ENCODE measurements at places on chromosomes 3 and 15.

GRCh38 chr15:43105077-43105736 is 631 bp downstream of the UBR1 start:
- peak; percentile 26 for DNase-seq

DNA sequence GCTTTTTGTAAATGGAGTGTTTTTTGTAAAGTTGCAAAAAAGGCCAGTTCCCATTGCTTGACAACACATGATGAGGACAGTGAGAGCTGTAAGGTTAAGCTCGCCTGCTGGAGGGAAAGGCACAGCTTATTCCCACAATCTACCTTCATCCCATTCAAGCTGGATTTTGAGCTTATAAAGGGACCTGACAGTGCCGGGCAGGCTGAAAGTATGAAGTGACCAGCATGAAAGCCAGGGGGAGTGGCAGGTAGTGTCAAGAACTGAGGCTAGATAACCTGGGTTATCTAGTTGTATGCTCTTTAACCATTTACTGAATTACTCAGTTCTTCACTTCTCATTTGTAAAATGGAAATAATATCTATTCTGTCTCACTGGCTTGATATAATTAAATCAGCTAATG is 52.3 kb upstream of the KPNA4 start:
- DNase-seq = no peak

GRCh38 chr3:23926736-23927135 is 9.8 kb downstream of the RPL15 start:
- DNase-seq = no peak

- DNase-seq = no peak
Observed at GRCh38 chr3:8627201-8627940, 17.2 kb downstream of the SSUH2 start.

- DNase-seq = no peak
Observed at GRCh38 chr3:160012108-160012507, 23.5 kb downstream of the IL12A start.

DNA sequence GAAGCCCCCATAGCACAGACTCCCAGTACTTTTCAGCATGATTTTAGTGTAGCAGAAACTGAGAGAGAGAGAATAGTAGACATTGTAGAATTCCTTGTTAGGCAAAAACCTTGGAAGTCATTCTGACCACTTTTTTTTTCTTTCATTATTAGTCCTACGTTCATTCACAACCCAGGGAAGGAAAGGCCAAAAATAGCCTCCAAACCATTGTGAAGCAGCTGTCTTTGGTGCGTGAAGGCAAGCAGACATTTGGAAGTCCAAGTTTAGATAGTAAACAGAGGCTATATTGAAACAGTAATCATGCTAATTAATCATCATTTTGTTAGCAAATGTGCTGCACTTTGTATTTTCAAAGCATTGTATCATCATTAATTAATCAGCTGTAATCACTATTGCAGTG is 34.5 kb downstream of the CCDC54 start:
- no peak for DNase-seq

DNA sequence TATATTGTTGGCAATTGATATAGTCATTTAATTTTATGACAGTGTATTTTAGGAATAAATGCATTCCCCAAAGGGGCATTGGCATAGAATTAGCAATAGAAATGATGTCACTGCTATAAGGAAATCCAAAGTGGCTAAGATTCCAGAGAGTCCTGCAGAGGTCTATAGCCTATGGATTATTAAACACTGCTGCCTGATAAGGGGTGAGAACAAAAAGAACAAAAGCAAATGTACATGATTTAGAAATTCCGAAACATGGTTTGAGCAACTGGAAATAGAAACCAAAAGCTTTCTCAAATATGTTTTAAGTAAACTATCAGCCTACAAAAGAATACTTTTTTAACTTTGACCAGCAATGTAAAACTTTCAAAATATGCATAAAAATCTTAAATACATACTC is 280.1 kb upstream of the RASGRP1 start:
- no peak for DNase-seq

GRCh38 chr3:40653878-40654277 is 129.1 kb downstream of the ZNF621 start:
- no peak for DNase-seq

DNA sequence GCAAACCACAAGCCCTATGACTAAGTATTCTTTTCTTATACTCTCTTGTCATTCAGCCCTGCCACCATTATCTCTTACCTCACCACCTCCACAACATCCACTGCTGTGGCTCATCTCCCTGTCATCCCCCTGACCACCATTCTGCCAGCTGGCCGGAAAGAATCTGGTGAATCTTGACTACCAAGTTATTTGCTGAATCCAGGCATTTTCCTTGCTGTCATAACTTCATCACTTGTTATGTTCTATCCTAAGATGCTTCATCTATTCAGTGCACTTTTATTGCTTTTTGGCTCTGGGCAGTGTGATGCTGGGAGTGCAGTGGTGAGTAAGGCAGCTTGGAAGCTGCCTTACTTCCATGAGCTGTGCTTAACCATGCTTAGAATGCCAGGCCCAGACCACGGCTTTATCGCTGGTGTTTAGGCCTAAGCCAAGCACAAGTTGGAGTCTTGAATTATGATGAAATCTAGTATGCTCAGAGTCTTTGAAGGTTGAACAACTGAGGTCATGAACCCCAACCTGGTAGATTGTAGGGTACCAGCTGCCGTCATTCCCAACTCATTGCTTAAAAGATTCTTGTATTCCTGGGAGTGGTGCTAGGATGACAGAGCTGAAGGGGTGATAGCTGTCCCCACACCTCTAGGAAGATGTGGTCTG is 27.0 kb upstream of the APH1B start:
- DNase-seq = no peak

- no peak for DNase-seq
Observed at GRCh38 chr3:882533-882932, 210.3 kb upstream of the CNTN6 start.

- no peak for DNase-seq
Observed at GRCh38 chr3:99690761-99691369, 52.5 kb downstream of the COL8A1 start.

GRCh38 chr15:101102746-101103145 is 149.1 kb downstream of the CHSY1 start:
- DNase-seq = no peak

Measured in HL-60 (cell line).